Placental pericyte (primary cell): ENCODE measurements at places on chromosomes 3 and 15. TPM values are rescaled to one million over a fixed set of nuclear protein-coding genes. Genes with fewer than 3 reads are reported as not detected.

PIGZ gene
- total RNA-seq, result 1.0 and 2.0 TPM in 2 replicates

PRRT3 gene
- total RNA-seq, result 2.6 and 2.7 TPM in 2 replicates

TLR9 gene
- not detected in 2 replicates for total RNA-seq

THBS1 gene
- total RNA-seq, result 365 and 5,606 TPM in 2 replicates

AGBL1 gene
- not detected in 2 replicates for total RNA-seq

IGSF10 gene
- total RNA-seq, result 0.14 and 3.1 TPM in 2 replicates

SPTSSB gene
- not detected in 2 replicates for total RNA-seq

CLDN16 gene
- 0.22 and 0.29 TPM in 2 replicates for total RNA-seq

SLC30A4 gene
- total RNA-seq, result 9.8 and 11.6 TPM in 2 replicates

POPDC2 gene
- total RNA-seq, result 0.14 and 0.44 TPM in 2 replicates
